ENCODE measurements at places on chromosomes 2 and 18.

- DNase-seq: no peak
Measured at GRCh38 chr18:11989966-11990380, 8.7 kb downstream of the IMPA2 start.

DNA sequence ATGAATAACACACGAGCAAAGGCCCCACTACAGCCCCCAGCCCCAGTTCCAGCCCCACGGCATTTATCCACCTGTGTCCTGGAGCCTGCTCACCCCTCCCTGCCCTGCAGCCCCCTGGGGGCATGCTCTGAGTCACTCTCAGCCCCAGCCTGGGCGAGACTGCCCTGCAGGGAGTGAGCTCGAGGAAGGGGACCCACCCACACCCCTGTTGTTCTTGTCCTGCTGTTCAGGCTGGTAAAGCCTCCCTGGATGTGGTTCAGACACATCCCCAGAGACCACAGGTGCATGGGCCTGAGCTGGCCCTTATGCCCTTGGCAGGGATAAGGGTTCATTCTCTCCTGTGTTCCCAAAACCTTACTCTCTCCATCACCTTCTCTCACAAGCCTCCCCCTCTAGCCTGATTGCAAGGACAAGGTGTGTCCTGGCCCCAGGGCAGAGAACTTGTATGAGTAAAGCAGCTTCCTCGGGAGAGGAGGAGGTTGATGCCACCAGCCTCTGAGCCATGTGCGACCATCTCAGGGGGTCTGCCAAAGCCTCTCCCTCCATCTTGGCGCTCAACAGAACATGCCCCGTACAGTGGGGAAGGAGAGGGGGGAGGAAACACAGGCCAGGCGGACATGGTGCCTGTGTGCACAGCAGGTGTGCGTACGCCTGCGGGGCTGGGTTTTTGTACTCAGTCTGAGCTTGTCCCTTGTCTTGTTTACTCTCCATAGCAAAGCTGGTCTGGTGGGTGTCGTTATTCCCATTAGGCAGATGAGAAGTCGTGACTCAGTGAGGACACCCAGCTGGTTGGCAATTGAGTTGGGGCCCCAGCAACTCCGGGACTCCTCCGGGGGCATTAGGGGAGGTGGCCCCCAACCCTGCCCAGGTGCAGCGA lies 64.4 kb downstream of the CIB4 start:
- DNase-seq: no peak

- no peak for DNase-seq
Measured at GRCh38 chr18:12361770-12362378, 15.2 kb downstream of the AFG3L2 start.

DNA sequence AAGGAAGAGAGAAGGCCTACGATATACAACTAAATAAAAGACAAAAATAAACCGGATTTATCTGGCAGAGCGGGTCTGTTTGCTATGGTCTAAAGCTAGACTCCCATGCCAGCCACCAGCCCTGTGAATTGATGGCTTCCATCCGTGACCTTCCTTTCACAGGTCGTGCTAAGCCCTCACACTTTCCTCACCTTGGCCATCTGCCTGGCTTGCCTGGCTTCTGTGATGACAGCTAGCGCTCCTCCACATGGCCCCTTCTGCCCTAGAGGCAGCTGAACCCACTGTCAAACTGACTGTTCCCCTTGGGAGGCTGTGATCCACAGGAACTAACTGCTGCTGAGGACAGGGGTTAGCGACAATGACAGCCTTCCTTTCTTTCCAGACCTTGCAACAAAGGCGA lies 32.5 kb downstream of the GAREM1 start:
- no peak for DNase-seq

DNA sequence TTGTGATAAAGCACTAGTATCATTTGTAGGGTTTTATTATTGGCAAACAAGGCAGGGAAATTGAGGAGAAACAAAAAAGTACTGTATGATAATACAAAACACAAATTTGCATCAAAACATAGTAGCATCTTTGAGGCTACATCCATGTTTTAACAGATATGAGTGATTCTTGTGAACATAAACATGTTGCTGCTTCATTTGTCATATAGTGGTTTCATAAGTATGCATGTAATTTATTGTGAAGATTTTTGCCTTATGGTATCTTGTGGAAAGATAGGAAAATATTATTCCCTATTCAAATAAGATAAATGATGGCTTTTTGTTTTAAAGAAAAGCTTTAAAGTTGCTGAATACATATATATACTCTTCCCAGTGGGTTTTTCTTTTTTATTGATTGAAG lies 60.3 kb downstream of the VRK2 start:
- DNase-seq: no peak

GRCh38 chr2:39541011-39541930 lies 104.2 kb upstream of the MAP4K3 start:
- DNase-seq: no peak

GRCh38 chr2:232981356-232981755 lies 31.7 kb downstream of the NGEF start:
- no peak for DNase-seq

DNA sequence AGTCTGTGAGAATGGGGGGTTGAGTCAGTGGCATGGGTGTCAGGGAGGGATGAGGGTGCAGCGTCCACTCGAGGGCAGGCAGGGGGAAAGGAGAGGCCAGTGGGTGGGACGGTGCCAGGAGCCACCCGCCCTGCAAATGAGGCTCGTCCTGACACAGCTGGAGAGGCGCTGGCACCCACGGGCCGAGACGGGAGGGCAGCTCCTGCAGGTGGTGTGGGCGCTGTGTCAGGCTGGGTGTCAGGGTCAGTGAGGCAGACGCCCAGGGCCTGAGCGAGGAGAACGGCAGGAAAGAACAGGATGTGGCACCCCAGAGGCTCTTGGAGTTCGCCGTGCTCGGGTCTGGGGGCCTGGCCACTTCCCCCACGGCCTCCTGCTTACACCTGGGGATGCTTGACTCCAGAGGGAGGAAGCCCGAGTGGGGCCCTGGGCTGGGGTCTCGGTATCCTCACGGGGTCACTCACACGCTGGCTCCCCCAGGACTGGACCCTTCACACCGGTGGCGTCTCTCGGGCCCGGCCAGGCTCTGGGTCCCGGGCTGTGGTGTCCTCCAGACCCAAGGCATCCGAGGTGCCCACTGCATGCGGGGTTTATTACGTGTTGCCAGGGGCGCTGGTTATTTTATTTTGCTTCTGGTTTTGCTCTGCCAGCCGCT lies 130.5 kb upstream of the CTDP1 start:
- no peak for DNase-seq

- no peak for DNase-seq
Measured at GRCh38 chr2:30356071-30356470, 91.0 kb upstream of the LCLAT1 start.

DNA sequence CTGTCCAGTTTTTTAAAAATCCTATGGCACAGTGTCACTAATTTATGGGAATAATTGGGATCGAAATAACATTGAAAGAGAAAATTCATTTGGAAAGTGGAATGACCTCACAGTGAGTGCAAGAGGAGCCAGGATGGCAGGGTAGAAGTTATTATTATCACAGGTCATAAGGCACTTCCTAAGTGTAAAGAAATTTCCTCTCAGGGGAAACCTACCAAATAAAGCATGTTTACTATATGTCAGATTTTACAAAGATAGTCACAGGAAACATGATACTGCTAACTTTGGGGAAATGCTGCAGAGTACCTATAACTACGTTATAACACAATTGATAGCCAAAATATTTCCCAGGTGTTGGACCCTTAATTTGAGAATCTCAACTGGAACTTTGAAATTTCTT lies 226.3 kb upstream of the SMAD7 start:
- no peak for DNase-seq

DNA sequence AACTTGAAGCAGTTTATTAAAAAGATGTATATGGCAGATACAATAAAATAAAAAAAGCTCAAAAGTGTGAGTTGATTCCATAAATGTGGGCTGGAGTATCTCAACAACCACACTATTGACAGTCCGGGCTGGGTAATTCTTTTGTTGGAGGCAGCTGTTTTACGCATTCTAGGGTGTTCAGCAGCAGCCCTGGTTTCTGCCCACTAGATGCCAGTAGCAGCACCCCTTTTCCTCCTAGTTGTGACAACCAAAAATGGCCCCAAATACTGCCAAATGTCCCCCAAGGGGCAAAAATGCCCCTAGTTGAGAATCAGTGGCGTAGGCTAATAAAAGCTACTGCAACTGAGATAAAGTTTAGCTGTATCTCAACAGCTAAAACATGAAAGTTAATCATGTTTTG lies 44.8 kb downstream of the CHMP3 start:
- no peak for DNase-seq

DNA sequence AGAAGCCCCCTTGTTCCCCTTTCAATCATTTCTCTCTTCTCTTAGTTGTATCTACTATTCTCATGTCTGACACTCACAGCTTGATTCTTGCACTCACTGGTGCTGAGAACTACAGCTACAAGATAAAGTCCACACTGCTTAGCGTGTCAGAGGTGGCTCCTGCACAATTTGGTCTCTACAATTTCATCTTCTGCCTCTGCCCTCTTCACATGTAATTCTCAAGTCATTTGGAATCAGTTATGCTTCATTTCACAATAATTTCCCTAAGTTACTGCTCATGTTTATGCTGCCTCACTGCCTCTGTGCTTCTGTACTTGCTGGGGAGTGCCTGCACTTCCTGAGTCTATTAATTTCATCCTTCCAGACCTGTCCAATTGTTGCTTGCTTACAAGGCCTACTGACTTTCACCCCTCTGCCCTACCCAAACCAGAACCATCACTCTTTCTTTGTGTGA lies 11.6 kb upstream of the NAB1 start:
- DNase-seq: no peak

Measured in stimulated activated naive CD4-positive, alpha-beta T cell treated with Interleukin-2 at 50 U/mL for 16 hours (primary cell).